Stimulated activated CD4-positive, alpha-beta T cell treated with anti-CD3 and anti-CD28 coated beads, Interleukin-15, amount 100 ng/mL, for 1 hour (primary cell): ENCODE measurements at places on chromosomes 12 and 14.

DNA sequence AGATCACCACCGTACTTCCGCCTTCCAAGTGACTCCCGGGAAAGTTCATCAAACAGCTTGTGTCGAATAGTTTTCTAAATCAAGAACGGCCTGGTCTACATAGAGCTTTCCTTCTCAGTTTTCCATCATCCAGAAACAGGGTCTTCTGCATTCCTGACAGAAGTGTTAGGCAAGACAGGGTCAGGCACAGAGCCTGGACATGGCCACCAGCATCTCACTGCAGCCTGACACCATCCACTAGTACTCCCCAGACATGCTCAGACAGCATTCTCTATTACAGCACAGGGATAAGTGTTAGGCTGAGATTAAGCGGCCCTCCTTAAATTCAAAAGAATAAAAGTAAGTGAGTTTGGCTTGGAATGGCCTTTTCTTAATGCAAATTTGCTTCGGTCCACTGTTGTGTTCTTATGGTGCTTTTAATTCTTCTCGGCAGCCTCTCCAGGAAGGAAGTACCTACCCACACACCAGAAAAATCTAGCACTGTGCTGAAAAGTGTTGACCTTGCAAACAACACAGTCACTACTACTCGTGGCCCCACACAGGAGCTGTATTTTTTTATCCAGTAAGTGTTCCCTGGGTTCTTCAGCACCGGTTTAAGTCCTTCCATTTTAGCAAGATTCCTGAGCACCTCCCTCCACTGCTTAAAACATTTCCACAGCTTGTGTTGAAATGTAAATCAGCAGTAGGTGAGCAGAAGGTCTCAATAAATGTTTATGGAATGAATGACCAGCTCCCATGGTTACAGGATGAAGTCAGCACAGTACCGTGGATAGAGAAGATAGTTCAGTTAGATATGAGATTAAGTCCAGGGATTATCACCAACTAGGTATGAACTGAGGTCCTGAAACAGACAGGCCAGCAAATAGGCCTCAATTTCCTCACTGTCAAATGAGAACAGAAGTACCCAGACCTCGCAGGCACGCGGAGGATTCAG lies 44.1 kb downstream of the SETD3 start:
- no peak for DNase-seq

GRCh38 chr12:104304261-104305009 lies 896 bp downstream of the EID3 start:
- no peak for DNase-seq

DNA sequence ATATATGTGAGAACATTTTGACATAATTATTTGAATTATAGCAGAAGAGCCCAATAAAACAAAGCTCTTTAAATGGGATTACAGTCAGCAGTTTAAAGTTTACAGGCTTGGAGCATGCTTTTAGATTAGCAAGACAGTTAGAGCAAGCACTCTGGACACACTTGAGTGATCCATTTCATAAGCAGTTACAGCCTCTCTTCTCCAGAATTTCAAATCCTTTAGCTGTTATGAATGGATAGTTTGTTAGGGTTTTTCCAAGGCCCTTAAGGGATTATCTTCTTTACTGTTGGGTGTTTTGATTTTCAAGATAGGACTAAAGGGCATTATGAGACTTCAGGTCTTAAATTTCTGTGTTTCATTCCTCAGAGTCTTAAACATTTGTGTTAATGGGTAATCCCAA lies 36.3 kb downstream of the BEST3 start:
- DNase-seq = no peak

DNA sequence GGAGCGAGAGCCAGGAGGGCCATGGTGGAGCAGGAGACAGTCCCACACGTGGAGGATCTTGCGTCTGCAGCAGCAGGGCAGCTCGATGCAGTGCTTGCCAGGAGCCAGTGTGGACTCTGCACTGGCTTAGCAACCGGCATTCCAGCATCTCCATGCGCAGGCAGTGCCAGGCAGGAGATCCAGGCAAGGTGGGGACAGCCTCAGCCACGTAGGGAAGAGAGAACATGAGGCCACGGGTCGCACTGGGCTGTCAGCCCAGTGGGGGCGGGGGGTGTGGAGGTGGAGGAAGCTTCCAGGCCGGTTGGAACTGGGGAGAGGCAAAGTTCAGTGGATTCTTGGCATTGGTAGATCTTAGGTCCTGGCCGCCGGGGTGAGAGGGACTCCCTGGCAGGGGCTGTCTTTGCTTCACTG lies 121.0 kb upstream of the EVL start:
- DNase-seq = no peak

GRCh38 chr12:93497456-93497855 lies 30.1 kb downstream of the MRPL42 start:
- DNase-seq = no peak

DNA sequence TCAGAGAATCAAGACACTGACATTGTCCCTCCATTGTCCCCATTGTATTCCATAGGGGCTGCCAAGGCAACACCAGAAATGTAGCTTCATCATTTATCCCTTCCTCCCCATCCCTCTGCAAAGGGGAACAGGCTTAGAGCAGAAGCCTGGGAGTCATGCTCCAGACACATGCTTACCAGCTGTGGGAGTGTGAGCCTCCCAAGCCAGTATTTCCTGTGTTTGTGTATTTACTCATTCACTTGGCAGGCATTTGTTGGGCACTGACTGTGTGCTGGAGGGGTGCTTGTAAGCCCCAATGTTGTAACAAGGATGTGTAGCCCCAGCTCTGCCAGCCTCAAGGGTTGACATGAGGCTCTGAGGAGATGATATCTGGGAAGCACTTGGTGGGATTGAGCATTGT lies 46.0 kb upstream of the TCL1A start:
- DNase-seq = no peak

DNA sequence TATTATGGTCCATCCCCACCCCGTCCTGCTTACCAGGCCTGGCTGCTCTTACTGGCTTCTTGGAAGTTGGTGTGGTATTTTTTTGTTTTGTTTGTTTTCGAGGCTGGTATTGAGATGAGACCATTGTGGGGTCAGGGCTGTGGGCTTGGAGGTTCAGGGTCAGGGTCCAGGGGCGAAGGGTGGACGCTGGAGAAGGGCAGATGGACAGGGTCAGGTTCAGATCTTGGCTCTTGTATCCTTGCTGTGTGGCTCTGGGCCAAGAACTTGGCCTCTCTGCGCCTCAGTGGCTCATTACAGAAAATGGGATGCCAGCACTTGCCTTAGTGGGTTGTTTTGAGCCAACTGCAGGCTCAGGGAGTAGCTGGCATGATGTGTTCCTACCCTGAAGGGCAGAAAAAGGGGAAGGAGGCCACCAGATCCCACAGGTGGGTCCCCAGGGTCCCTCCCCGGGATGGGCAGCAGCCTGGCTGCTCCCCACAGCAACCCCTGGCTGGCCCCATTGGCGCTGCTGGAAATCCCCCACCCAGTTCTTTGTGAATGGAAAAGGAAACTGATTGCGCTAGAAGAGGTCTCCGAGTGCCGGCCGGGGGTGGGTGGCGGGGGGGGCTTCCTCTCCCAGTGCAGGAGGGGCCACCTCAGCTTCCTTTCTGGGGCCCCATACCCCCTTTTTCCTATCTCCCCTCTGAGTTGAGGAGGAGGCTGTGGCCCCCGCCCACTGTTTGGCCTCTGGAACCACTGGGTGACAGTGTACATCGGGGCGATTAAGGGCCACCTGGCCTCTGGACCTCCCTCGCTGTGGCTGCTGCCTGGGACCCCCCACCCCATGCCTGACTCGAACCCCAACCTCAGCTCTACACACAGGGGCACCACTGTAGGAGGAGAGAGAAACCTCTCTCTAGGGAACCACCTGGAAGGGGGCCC lies 25.0 kb downstream of the SH2B3 start:
- DNase-seq = peak; percentile 59

DNA sequence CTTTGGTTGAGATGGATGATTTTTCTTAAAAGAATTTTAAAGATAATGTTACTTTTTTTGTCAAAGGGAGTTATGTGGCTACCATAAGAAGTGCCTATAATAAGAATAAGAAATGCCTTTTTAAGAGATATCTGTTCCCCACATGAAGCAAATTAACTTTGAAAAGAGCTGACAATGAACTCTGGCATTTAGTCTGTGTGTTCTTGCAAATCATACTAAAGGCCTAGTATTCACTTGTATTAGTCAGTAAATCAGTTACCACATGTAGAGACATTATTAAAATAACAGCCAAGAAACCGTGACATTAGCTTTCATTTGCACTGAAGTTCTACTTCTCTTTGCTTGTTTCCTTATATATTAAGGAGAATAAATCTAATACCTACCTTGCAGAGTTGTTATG lies 296.3 kb downstream of the CCDC91 start:
- no peak for DNase-seq

DNA sequence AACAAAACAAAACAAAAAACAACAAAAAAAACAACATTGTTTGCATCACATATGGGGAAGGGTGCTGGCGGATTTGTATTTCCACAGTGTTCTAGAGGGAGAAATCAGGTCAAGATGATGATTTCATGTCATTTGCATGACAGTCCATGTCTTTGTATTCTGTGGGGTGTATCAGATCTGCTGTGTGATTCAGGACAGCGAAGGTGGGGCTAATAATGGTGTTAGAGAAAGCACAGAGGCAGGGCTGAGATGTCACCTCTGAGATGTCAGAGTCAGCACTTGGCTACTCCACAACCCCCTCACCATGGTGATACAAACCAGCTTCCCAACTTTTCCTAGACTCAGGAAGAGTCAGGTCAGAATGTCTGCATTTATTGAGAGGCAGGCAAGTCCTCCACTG lies 543.2 kb downstream of the BCL11B start:
- DNase-seq = no peak

DNA sequence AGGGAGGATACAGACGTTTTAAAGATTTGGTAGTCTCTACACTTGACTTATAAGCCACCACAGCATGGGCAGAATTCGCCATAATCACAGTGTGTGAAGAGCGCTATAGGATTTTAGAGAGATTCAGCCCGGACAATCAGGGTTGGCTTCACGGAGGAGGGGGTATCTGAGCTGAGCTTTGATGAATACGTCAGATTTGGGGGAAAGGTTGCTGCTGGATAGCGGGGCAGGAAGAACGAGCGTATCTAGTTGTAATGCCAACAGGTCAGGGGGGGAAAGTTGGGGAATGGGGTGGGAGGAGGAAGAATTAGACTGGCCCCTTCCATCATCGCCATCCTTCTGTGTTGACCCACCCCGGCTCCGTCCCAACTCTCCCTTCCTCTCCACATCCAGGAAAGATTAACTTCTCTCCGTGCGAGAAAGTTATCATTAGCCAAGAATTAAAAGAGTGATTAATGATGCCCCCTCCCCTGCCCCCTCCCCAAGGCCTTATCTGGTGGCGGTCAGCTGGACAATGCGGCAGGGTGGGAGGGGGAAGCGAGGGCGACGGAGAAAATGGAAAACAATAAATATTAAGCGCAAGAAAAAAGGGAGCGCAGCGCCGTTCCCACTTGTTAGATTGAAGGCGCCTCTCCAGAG lies 13.5 kb upstream of the GPATCH2L start:
- no peak for DNase-seq

GRCh38 chr12:45131506-45131905 lies 80.6 kb upstream of the DBX2 start:
- no peak for DNase-seq
